ENCODE measurements at places on chromosomes 7 and 10. TPM values are rescaled to one million over a fixed set of nuclear protein-coding genes. Genes with fewer than 3 reads are reported as not detected.
A peak's percentile ranks its signal among the peaks of the same experiment; 100 is the strongest.

DNA sequence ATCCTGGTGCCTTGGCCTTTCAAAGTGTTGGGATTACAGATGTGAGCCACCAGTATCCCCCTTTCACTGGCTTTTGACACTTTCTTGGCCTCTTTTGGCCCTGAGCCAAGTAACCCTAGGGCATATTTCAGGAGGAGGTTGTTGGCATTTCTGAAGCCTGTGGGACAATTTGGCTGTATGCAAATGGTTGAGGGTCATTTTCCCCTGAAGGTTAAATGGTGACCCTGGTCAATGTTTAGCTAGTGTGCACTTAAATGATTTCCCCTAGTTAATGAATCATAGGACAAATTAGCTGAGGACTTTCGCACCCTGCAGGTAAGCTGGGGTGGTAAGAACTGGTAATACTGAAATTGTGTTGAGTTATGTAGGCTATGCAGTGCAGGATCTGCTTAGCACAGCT is 660.5 kb downstream of the LRMDA start:
- H3K4me1 ChIP-seq, result no peaks in the 10 kb centered on the region
- DNase-seq, result no peak
- no peaks in the 10 kb centered on the region for H3K27me3 ChIP-seq
- H3K4me3 ChIP-seq, result no peak overlapping the region

KCND2 gene
- total RNA-seq, result 3.6 TPM

DNA sequence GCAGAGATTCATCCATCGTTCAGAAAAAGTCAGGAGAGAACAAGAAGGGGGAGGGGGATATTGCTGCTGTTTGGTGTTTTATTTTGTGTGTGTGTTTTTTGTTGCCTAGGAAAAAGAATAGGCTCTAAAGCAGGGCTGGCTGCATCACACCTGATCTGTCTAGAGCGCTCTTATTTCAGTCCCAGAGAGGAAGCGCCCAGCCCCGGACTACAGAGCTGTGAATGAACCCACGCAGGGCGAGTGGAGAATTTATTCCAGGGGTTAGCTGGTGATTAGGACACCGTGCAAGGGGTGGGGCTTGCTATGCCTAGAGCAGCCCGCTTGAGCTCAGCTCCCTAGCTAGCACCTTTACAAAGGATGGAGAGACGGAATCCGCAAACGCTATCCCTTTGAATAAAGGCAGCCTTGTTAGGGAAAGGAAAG is 621 bp upstream of the FAM13C start:
- peak overlapping the region; percentile 62 for H3K4me3 ChIP-seq
- H3K27ac ChIP-seq, result peak overlapping the region; percentile 77

DNA sequence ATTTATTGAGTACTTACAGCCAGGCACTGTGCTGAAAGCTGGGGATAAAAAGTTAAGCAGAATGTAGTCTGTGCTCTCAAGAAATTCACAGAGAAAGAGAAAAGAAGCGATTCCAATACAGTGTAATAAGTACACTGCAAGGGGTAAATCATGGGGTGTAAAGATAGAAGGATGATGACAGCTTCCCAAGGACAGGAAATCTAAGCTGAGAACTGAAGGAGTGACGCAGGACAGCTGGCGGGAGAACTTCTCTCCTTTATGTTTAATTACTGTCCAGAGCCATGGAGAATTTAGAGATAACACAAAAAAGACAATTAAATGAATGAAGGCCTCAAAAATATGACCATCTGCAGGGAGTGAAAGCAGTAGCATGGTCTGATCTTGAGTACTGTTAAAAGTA is 34.8 kb downstream of the C7orf33 start:
- H3K36me3 ChIP-seq, result no peaks in the 10 kb centered on the region
- H3K4me3 ChIP-seq, result no peak overlapping the region

DNA sequence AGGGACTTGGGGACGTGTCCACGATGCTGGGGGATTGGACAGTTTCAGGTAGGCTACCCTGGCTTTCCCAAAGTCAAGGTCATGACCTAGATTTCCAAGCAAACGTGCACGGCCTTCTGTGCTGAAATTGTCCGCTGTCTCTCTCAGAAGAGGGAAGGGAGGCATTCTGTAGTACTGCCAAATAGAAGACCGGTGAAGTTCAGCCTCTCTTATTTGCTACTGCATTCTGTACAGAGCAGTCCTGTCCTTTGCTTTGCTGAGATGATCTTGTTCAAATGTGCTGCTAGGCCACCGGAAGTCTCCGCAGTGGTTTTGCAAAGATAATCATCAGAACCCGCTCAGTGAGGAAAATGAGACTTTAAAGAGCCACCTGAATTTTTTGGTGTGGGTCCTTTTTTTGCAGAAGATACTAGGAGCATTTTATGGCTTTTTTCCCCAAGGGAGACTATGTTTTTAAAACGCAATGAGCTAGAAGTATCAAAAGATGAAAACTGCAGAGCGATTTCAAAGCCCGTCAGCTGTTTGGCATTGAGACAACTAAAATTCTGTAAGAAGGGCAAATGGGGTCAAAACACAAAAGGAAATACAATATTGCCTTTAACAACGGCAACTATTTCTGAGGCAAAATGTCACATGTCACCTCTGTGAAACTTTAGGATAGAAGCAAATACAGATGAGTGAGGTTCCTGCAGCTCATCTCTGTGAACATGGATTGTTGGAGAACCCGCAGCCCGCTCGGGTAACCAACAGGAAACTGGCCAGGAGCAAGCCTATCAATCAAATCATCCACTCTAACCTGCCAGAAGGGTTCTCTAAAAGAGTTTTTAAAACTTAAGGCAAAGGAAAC is 1.3 kb upstream of the NMT2 start:
- no peak overlapping the region for H3K4me3 ChIP-seq
- H3K27ac ChIP-seq, result peak overlapping the region; percentile 8
- no peaks in the 10 kb centered on the region for H3K27me3 ChIP-seq
- H3K4me1 ChIP-seq, result no peaks in the 10 kb centered on the region

BTBD16 gene
- total RNA-seq, result not detected

DNA sequence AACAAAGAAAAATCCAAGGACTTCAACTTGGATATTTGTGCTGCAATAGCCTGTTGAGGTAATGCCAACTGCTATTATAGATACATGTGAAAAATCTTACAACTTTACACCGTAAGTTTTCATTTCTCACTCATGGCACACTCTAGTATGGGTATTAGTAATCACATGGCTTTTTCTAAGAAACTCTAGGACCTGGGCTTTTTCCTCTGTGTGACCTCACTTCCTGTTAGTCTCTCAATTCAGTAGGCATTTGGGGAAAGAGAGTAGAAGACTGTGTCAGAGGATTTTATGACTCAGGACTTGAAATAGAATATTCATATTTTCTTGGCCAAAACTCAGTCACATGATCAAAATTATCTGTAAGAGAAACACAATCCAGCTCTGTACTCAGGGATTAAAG is 1049.9 kb downstream of the REEP3 start:
- H3K4me1 ChIP-seq, result no peaks in the 10 kb centered on the region
- no peak for DNase-seq
- no peak overlapping the region for H3K4me3 ChIP-seq
- no peaks in the 10 kb centered on the region for H3K27me3 ChIP-seq
- H3K27ac ChIP-seq, result no peak overlapping the region

GRCh38 chr7:90261441-90261840 is 16.5 kb downstream of the CFAP69 start:
- no peak overlapping the region for H3K27ac ChIP-seq
- H3K36me3 ChIP-seq, result no peaks in the 10 kb centered on the region
- no peaks in the 10 kb centered on the region for H3K4me1 ChIP-seq
- no peak overlapping the region for H3K4me3 ChIP-seq
- H3K27me3 ChIP-seq, result no peaks in the 10 kb centered on the region

- H3K4me3 ChIP-seq, result no peak overlapping the region
- H3K36me3 ChIP-seq, result no peaks in the 10 kb centered on the region
- DNase-seq, result no peak
- no peak overlapping the region for H3K27ac ChIP-seq
- H3K27me3 ChIP-seq, result no peaks in the 10 kb centered on the region
These were observed 58.4 kb downstream of the NEURL1 start for GRCh38 chr10:103551619-103552602.

ANKIB1 gene
- total RNA-seq, result 54.2 TPM

GRCh38 chr7:158300427-158300826 is 287.2 kb downstream of the PTPRN2 start:
- H3K27me3 ChIP-seq, result no peaks in the 10 kb centered on the region
- H3K36me3 ChIP-seq, result no peaks in the 10 kb centered on the region
- H3K4me3 ChIP-seq, result no peak overlapping the region
- no peaks in the 10 kb centered on the region for H3K4me1 ChIP-seq

DNA sequence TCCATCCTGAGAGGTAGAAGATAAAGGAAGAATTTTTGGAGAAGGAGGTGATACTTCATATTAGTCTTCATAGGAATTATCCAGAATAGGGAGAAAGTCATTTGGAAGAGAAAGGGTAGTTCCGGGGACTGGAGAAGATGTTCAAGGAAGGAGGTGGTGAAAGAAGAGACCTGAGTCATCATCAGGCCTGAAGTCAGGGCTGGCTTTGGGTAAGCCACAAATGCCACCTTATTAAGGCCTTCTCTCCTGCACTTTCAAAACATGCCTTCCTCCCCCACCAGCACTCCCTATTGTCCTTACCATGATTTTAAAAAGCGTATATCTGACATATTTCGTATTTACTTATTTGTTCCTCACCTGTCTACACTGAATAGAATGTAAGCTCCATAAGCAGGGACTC is 112.2 kb upstream of the LRGUK start:
- DNase-seq, result no peak
- no peaks in the 10 kb centered on the region for H3K36me3 ChIP-seq
- H3K4me1 ChIP-seq, result no peaks in the 10 kb centered on the region
- H3K27me3 ChIP-seq, result no peaks in the 10 kb centered on the region
- H3K27ac ChIP-seq, result no peak overlapping the region

ST8SIA6 gene
- total RNA-seq, result 32.1 TPM

GBX1 gene
- total RNA-seq, result not detected

DNA sequence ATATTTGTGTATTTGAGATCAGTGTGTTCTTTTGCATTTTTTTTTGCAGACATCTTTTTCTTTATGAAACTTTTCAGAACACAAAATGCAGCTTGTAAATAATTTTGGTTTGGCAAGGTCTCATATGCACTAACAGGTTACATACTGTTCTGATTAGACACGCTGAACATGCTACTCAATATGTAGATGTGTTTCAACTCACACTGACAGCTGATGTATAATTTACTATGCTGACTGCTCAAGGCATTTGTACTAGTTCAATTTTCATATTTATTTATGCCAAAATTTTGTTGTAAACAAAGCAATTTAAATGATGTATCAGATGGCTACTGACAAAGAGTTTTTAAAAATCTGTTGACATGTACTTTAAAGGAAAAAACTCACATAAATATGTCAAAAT is 123.8 kb downstream of the TFEC start:
- H3K4me3 ChIP-seq, result no peak overlapping the region
- no peaks in the 10 kb centered on the region for H3K4me1 ChIP-seq
- no peaks in the 10 kb centered on the region for H3K27me3 ChIP-seq
- H3K27ac ChIP-seq, result no peak overlapping the region

GRCh38 chr7:36034020-36034419 is 119.0 kb upstream of the EEPD1 start:
- H3K27ac ChIP-seq, result no peak overlapping the region
- no peaks in the 10 kb centered on the region for H3K4me1 ChIP-seq
- no peaks in the 10 kb centered on the region for H3K36me3 ChIP-seq
- DNase-seq, result no peak
- no peak overlapping the region for H3K4me3 ChIP-seq
- peaks cover 5% of the 10 kb centered on the region for H3K27me3 ChIP-seq

- H3K27me3 ChIP-seq, result no peaks in the 10 kb centered on the region
- H3K4me3 ChIP-seq, result no peak overlapping the region
- no peaks in the 10 kb centered on the region for H3K36me3 ChIP-seq
- no peak for DNase-seq
These were observed 390.1 kb downstream of the GATA3 start for GRCh38 chr10:8444630-8445029.

DNA sequence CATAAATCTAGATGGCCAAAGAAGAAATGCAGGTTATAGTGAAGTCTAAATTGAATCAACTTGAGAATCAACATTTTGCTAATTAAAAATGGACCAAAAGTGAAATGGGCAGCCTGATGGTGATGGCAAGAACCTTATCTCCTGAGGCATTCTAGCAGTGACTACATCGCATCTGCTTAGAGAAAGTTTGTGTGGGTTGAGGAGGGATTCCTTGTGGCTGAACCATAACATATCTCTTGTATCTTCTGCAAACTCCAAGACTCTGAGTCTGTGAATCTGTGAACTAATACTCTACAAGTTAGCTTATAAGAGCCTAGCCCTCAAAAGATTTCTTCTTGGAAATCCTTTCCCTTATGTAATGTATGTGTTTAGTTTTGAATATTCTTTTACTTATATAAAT is 85.6 kb downstream of the PRKG1 start:
- no peaks in the 10 kb centered on the region for H3K27me3 ChIP-seq
- H3K4me3 ChIP-seq, result no peak overlapping the region
- DNase-seq, result no peak
- no peaks in the 10 kb centered on the region for H3K36me3 ChIP-seq
- no peaks in the 10 kb centered on the region for H3K4me1 ChIP-seq

DNA sequence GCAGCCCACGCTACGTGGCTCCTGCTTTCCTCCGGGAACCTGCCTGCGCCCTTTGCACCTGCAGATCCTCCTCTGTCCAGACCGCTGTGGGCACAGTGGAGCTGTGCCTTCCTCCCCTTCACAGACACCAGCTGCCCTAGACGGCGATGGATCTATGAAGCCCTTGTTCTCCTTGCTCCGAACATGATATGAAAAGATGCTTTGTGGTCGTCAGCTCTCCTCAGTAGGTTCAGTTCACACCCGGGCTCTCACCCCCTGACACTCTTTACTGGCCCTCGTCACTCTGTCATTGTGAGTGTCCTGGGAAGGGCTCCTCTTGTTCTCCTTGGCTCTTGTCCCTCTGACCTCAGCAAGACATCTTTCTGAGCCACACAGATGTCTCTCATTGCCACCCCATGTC is 4.2 kb downstream of the ZNF488 start:
- no peaks in the 10 kb centered on the region for H3K4me1 ChIP-seq
- no peak overlapping the region for H3K4me3 ChIP-seq
- H3K27ac ChIP-seq, result no peak overlapping the region
- no peak for DNase-seq
- H3K27me3 ChIP-seq, result no peaks in the 10 kb centered on the region

DNA sequence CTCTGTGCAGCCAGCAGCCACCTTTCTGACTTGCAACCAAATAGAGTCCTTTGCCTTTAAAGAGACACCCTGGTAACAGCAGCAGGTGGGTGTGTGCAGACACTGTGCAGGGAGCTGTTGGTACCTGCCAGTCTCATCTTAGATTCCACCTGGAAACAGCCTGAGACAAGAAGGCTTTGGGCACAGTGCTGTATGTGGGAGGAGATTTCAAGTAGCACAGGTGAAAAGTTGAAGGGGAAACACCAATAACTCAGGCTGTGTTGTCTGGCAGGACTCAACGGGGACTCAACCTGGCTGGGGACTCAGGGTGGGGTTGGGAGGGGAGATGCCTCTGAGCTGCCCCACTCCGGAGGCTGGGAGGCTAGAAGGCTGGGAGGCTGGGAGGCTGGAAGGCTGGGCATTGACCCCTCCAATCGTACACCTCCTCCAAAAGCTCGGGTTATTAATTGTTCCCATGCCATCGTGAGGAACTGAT is 6.7 kb downstream of the CPXM2 start:
- no peak overlapping the region for H3K27ac ChIP-seq
- no peak for DNase-seq
- no peak overlapping the region for H3K4me3 ChIP-seq
- H3K4me1 ChIP-seq, result no peaks in the 10 kb centered on the region
- H3K36me3 ChIP-seq, result no peaks in the 10 kb centered on the region

GRCh38 chr7:28509251-28510025 is 97.1 kb downstream of the CREB5 start:
- no peaks in the 10 kb centered on the region for H3K4me1 ChIP-seq
- H3K4me3 ChIP-seq, result no peak overlapping the region
- no peak for DNase-seq

Measured in breast epithelium (tissue), 4 donors.